Right hindlimb (tissue), 1 donor: ENCODE measurements at places on chromosomes 11 and 22.

DNA sequence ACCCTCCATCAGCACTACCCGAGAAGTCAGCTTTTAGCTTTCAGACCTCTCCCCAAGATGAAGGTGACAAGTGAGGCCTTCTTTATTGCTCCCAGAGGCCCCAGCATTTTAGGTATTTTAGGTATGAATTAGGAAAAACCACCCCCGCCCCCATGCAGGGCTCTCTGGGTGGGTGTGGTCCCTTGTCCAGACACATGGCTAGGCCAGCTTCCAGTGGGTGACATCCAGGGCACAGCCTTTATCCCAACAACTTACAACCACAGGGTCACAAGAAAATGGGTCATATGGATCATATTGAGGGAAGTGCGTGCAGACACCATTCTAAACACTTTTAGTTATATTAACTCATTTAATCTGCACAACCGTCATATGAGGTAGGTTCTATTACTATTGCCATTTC, 42.1 kb downstream of the RIBC2 start:
- no peak for DNase-seq

- no peak for DNase-seq
These were observed 155.2 kb downstream of the TRIM29 start for GRCh38 chr11:119982517-119983239.

DNA sequence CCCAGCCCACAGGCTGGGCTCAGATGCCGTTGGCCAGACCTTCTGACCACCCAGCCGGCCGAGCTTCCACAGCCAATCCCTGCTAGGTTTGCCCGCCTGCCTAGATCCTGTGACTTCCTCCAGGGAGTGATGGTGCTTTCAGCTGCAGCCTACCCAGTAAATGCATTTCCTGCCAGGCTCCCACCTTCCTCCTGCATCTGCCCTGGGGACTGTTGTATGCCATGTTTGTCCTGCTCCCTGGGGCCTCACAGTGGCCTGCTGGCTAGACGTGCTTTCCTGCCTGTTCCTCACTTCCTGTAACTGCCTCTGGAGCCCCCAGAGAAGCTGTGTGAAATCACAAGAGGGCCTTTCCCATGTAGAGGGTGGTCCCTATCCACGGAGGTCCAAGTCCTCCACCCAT, 86.2 kb downstream of the GALNT18 start:
- no peak for DNase-seq

DNA sequence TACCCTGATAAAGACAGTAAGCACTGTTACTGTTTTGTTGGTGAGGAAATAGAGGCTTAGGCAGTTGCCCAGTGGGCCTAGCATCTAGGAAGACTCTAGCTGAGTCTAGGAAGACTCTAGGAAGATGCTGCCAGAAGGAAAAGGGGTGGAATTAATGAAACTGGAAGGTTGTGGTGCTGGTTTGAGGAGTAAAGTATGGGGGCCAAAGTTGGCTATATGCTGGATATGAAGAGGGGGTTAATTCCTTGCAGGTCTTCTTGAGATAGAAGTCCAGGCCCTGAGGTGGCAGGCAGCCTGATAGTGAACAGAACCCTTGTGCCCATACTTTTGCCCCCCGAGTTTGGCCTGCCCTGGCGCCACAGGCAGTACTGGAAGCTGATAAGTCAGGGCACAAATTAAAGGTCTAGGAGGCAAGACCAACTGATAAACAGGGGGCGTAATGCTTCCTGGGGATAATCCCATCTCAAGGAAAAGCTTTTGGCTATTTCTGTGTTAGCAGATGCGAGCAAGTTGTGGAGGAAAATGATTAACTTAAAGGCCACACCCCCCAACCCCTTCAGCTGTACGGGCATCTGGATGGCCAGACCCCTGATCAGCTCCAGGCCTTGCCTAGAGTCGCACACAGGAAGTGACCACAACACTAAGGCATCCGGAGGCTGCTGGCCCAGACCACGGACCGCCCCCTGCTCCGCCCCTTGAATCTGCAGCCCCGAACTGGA, 3.1 kb downstream of the ILK start:
- DNase-seq: peak; percentile 97

GRCh38 chr22:42889304-42889703, 32.2 kb upstream of the ARFGAP3 start:
- DNase-seq: no peak

- DNase-seq: no peak
These were observed 83.6 kb upstream of the PHOX2A start for GRCh38 chr11:72327606-72328005.

- DNase-seq: no peak
These were observed 15.4 kb downstream of the FAM83F start for GRCh38 chr22:40009951-40010671.

GRCh38 chr11:104333977-104334376, 170.0 kb upstream of the PDGFD start:
- DNase-seq: no peak

DNA sequence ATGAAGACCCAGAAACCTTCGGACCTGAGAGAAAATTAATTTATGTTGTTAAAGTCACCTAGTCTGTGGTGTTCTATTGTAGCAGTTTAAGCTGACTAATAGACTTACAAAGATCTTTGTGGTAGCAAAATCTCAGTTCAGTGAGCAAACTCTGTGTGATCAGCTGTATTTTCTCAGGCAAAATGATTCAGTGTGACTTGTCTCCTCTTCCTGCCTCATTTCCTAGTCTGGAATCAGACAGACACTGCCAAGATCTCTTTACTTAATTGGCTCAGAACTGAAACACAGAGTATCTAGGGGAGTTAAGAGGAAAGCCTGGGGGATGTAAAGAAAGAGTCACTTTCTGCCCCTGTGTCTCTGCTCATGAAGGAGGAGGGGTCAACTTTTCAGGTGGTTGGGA, 564.7 kb downstream of the KCNA4 start:
- DNase-seq: no peak

GRCh38 chr11:44542372-44542771, 23.1 kb upstream of the CD82 start:
- DNase-seq: no peak

GRCh38 chr11:64694821-64695365, 28.1 kb downstream of the NRXN2 start:
- DNase-seq: no peak

- no peak for DNase-seq
These were observed 52.2 kb upstream of the BLID start for GRCh38 chr11:122168218-122168617.

DNA sequence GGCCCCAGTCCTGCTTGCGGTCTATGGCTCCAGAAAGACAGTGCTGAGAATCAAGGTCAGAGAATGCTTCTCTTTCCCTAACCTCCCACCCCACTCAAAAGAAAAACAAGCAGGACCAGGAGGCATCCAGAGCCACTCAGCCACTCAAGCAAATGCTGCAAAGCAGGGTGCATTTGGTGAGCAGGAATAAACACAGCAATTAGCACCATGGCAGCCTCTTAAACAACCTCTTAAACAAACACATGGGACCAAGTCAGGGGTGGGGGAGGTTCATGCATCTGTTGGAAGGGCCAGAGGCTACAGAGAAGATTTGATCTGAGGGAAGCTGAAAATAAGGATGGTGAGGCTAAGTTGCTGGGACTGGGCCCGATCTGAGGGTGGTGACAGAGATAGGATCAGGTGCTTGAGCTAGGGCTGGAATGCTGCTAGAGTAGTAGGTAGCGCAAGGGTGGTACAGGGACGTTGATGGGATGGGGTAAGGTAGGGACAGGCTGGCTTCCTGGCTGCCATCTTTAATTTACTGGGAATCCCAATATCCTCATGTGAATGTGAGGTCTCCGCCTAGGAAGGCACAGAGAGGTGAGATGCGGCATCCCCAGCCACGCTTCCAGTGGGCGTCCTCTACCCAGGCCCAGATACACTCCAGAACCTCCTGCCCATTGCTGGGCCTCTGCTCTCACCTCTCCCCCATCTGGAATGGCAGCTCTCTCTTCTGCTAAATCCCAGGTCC, 26.6 kb upstream of the LMO1 start:
- no peak for DNase-seq

DNA sequence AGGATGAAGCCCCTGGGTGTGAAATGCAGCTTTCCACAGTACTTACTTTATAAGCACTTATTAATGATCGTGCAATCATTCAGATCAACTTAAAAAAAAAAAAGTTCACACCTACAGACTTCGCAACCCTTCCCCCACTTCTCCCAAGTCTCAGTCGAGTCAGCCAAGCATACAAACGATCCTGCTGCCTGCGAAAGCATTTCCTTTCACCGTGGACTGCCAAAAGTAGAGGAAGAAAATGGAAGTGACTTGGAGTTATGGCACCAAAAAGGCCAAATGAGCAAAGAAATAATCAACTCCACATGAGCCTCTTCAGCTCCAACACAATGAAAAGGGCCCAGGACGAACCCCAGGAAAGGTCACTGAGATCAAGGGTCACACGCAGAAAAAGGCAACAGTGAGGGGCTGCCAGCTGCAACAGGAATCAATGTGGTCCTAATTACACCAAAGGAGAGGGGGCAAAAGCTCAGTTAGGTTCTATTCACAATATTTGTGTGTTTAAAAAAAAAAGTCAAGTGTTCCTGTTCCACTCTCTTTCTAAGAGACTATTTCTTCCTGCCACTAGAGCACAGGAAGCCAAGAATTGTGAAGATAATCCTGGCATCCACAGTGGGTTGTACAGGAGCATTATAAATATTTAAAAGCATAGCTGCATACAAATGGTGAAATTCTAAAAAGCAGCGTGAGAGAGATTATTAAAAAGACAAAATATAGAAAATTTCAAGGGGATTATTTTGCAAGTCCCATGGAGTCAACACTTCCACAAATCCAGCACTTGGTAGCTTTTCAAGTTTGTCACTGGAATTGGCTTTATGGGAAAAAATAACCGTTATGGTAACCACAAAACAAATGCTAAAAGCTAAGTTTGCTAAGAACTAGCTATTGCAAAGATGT, 28.4 kb downstream of the CDON start:
- peak; percentile 37 for DNase-seq

DNA sequence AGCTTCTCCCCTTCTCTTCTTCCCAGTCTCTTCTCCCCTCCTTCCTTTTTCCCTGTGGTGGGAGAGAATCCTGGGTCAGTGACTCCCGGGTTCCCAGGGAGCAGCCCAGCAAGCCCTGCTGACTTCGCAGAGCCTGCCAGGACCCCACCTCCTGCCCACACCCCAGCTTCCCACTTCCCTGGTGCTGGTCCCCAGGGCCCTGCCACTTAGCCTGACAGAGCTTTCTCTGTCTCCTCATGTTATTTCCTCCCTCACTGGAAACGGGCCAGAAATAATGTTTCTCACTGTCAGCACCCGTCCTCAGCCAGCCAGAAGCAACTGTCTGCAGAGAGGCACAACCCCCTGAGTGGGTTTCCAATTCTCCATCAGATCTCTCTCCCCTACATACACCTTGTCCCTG, 27.1 kb downstream of the C11orf96 start:
- peak; percentile 51 for DNase-seq

- no peak for DNase-seq
These were observed 163.4 kb upstream of the NECTIN1 start for GRCh38 chr11:119892311-119892808.

DNA sequence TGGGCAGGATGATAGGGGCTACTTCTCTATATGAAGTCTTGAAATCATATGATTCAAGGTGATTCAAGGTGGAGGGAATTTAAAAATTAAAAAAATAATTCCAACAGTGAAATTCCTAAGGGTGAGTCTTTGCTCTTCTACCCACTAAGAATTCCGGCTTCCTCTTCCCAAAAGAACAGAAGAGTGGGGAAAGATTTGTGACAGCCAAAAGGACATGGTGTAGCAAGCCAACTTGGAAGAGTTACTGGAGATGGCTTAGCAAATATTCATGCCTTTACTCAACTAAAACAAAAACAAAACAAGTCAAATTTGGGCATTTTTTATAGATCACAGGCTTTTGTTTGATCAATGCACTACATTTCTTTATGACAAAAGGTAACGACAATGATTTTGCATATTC, 12.3 kb downstream of the ZBED5 start:
- no peak for DNase-seq

DNA sequence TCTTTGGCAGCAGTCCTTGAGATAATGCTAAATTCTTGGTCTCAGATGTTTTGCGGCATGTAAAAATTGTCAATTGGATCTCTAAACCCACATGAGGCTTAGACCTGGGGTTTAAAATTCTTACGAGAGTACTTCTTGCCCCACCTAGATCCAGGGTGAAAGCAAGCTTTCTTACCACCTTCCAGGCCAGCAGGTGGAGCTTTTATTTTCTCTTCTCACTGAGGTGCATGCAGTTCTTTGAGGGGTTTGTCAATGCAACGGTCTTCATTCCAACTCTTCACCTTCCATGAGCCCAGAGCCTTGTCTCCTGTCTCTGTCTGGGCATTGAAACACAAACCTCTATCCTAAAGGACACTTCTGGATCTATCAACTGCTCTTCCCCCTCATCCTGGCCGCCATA, 154.1 kb downstream of the MYO18B start:
- no peak for DNase-seq

DNA sequence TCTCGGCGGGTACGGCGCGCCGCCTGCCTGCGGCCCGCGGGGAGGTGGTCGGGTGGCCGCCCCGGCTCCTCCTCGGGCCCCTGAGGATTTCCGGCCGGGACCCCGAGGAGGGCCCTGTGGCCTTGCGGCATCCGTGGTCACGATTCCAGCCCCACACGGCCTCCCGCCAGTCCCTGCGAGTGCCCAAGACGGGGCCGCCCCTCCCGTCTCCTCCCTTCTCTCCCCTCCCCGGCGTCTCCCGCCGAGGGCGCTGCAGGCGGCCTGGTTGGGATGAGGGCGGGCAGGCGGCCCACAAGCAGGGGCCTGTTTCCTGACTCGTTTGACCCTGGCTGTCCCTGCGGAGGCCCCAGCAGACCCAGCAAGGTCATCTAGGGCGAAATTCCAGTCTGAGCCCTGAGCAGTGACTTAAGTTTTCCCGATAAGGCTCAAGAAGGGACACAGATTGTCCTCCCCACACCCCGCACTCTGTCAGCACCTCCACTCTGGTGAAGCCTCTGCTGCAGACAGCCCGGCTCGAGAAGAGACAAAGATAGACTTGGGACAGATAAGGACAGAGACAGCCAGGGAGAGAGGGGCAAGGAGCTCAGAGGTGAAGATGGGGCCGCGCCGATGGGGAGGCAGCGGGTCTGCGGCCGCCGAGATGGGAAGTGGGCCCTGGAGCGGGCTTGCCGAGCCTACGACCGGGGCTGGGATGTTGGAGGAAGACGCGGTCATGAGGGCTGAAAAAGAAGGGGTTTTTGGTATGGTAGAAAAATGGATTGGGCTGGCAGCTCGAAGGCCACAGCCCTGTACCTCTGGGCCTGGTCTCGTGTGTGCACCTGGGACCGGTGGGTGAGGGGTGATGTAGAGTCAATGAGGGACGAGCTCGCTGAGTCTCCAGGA, 95.0 kb downstream of the SWAP70 start:
- peak; percentile 85 for DNase-seq

- no peak for DNase-seq
These were observed 41.0 kb upstream of the CCND1 start for GRCh38 chr11:69600001-69600400.

DNA sequence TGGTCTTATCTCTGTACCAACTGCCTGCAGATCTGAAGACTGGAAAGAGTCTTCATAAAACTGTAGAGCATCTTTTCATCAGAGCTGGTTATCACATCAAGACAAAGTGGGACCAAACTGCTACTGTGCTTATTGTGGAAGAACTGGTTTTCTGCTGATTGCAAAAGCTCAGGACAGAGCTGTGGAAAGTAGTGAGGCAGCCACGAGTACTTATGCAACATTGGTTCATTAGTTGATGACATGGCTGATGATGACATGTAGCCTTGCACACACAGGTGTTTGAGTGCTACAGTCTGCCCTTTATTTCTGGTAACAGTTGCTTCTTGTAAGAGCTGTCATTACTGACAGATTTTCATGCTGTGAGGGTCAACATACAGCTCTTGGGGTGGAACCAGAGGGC, 185.4 kb upstream of the GUCY1A2 start:
- DNase-seq: no peak

- DNase-seq: no peak
These were observed 21.3 kb downstream of the TBC1D22A start for GRCh38 chr22:46783721-46784120.
